ENCODE measurements at places on chromosomes 2 and 18.

DNA sequence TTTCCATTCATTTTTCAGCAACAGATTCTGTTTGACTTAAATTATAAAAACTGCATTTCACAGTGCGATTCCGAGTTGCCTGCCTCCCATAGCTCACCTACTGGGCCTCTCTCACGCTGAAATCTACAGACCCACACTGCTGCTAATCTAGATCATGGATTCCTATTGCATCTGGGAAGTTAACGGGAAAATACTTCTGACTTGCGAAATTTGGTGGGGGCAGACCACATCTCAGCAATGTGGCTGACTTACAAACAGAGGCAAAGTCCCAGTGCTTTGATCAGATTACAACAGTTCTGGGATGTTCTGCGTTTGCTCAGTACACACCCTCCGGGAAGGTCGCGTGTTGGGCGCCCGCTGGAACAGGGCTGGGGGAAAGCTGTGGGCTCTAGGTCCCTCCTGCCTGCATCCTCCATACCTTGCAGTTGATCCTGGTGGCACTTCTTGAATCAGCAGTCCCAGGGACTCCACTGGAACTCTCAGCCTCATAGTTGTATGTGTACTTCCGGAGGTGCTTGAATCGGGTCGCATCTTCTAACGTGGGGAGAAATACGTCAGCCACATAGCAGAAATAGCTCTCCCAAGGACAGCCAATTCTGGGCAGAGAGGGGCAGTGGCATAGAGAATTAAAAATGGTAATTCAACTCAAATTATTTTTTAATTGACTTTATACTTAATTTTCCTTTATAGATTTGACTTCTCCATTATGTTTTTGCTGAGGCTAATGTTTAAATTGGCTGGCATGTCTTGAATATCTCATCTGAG, 1.7 kb downstream of the APOB start:
- DNase-seq = no peak

GRCh38 chr18:56574861-56575260, 63.5 kb downstream of the TXNL1 start:
- DNase-seq = no peak

- DNase-seq = no peak
Observed at GRCh38 chr2:241505086-241505780, 3.2 kb downstream of the STK25 start.

DNA sequence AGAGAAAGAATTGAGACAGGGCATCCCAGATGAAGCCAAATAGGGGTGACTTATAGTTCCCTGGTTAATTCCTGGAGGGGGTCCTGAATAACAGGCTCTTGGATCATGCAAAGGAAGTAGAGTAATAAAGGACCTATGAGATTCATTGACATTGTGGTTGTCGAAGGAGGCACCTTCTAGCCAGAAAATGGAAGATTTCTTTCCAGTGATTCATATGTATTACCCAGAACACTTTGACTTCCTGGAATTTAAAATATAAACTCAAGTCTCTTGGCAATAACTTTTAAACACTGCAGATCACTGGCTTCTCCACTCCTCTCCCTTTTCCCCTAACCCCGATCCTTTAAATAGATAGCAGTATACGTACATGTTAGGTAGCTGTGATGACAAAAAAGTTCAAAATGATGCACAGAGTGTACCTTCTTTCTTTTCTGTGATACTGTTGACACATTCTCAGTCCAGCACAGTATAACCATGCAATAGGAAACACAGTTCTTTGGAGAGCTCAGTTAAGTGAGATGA, 211.8 kb downstream of the LTBP1 start:
- DNase-seq = no peak

GRCh38 chr2:9735335-9735734, 104.5 kb upstream of the YWHAQ start:
- no peak for DNase-seq

GRCh38 chr2:620004-620403, 57.2 kb downstream of the TMEM18 start:
- no peak for DNase-seq
